ENCODE measurements at places on chromosomes 3 and 15.

DNA sequence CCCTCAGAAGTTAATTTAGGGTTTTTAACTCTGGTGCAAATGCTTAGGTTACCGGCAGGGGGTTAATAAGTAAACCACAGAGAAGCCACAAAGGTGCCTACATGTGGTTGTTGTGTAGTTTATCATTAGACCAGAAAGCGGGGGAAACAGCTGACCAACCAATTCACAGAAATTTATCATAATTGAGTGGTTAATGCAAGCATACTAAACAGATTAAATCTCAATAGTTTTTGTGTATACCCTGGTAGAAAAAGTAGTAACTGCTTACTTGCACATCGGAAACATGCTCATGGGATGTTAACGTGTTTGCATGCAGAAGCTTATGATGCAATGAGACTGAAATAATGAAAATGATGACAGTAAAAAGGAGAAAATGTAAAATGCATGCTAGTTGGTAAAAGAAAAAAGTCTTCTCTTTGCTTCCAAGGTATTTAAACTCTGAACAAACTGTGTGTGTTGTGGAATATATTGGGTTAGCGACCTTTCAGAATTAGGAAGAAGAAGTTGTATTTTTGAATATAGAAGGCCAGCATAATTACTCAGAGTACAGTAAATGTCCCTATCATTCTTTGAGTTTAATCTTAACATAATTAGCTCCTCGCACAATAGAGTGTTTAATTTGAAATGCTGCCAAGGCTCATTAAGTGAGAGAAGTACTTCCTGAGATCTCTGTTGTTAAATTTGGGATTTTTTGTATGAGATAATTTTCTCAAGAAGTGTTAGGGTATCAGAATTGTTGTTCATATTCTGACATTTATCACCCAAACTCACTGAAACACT, 316.2 kb downstream of the PTPRG start:
- DNase-seq = no peak

DNA sequence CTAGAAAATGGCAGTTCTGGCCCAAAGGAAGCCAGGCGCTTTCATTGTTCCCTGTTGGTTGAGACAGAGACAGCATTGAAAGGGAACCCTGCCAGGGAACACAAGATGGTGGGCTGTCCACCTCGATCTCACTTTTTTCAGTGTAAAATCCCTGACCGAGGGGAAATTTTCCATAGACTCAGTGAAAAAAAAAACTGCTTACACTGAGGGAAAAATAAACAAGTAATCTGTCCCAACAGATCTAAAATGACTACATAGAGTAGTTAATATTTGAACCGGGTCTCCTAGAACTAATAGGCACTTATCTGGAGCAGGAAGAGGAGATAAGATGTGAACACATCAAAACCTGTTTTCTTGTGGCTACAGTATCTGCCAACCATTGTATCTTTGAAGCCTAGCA, 763.4 kb upstream of the GOLIM4 start:
- no peak for DNase-seq

GRCh38 chr3:14871456-14872200, 52.9 kb downstream of the FGD5 start:
- no peak for DNase-seq

- DNase-seq = no peak
Measured at GRCh38 chr3:111130827-111131226, 59.2 kb downstream of the NECTIN3 start.

- DNase-seq = no peak
Measured at GRCh38 chr3:193906849-193907410, 229.0 kb upstream of the HES1 start.

All from umbilical cord (tissue), 2 donors.